ENCODE measurements at places on chromosomes 5 and 9.

DNA sequence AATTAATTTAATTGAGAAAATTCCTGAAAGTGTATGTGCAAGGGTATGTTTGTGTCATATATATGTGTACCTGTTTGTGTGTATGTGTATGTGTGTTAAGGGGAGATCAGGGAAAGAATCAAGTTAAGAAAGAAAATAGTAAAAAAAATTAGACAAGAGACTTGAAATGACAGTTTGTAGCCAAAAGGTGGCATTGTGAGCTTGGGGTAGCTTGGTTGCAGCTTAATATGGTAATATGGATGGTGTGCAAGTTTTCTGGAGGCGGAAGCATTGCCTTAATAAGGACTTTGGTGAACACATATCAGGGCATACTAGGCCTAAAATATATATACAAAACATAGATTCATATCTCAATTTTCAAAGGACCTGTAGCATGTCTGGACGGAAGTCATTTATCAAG is 129.9 kb downstream of the INSYN2B start:
- DNase-seq = no peak

GRCh38 chr5:35317586-35317985 is 87.3 kb upstream of the PRLR start:
- DNase-seq = no peak

GRCh38 chr5:103829585-103829984 is 267.0 kb upstream of the NUDT12 start:
- no peak for DNase-seq

DNA sequence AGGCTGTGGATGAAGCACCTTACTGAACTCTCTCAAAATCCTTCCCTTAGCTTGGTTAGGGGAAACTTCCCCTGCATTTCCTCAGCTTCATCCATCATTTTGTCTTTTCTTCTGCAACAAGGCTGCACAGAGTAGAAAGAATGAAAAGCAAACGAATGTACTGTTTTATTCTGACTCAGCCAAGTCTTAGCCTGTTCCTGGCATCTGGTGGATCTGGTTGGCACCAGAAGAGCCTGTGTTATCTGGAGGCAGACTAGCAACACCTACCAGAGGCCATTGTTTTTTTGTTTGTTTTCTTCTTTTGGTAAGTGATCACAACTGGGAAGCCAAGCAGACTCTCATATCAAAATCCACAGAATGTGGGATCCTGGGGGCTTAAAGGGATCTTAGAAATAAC is 200.7 kb downstream of the FANCC start:
- DNase-seq = no peak

DNA sequence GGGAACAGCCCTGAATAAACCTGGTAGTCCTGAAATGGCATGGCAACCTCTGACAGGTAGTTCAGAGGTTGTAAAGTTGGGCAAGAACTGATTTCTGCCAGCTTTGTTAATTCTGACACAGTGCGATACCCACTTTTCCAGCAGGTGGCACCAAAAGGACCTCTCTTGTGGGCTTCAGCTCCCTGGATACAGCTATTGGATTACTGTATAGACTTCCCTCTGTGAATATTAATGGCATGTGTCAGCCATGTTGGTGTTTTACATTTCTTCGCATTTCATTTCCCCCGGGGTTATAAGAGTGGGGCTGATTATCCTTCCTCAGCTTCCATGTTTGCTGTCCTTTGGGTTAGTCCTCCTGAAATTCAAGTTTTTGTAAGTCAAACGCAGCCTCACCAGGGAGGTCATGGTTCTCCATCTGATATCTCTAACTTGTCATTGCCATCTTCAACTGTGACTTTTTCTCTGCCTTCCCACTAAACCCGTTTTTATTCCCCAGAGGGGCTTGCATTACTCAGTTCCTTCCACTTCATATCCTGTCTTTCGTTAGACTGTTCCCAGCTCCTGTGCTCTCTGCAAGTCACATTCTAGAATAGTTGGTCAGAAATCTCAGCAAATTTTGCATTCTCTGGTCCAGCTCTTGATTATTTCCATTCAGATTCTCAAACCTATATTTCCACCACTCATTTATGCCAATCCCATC is 135.6 kb downstream of the LIFR start:
- peak; percentile 13 for DNase-seq

- DNase-seq = no peak
These were observed 53.3 kb downstream of the SEMA6A start for GRCh38 chr5:116521173-116521872.

DNA sequence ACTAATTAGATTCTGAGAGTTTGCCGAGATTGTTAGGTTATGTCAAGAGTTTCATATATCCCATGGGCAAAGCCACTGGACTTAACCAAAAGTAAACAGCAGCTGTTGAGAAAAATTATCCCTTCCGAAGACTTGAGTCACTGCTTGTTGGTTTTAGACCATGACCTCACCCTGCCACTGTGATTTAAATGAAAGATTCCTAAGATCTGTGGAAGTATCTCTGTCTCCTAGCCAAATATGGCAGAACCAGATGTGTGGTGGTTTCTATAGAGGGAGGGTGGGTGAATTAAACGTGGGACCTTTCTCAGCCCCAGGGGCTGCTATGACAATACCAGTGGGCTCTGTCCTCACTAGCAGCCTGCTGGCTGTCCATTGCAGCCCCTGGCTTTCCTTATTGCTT is 19.3 kb downstream of the DMRT3 start:
- no peak for DNase-seq

- DNase-seq = no peak
These were observed 37.8 kb downstream of the MEF2C start for GRCh38 chr5:88845081-88845697.

Measured in stimulated activated CD4-positive, alpha-beta T cell treated with anti-CD3 and anti-CD28 coated beads, Interleukin-4, amount 100 ng/mL, for 24 hours (primary cell).